ENCODE measurements at places on chromosomes 12 and 14.

GRCh38 chr12:47882781-47883546, 21.8 kb downstream of the VDR start:
- no peak for DNase-seq

- no peak for DNase-seq
Observed at GRCh38 chr14:74567219-74567618, 44.8 kb downstream of the LTBP2 start.

- peak; percentile 77 for DNase-seq
Observed at GRCh38 chr14:58638231-58639197, 752 bp downstream of the DACT1 start.

- no peak for DNase-seq
Observed at GRCh38 chr14:102277874-102278630, 26.9 kb downstream of the MOK start.

DNA sequence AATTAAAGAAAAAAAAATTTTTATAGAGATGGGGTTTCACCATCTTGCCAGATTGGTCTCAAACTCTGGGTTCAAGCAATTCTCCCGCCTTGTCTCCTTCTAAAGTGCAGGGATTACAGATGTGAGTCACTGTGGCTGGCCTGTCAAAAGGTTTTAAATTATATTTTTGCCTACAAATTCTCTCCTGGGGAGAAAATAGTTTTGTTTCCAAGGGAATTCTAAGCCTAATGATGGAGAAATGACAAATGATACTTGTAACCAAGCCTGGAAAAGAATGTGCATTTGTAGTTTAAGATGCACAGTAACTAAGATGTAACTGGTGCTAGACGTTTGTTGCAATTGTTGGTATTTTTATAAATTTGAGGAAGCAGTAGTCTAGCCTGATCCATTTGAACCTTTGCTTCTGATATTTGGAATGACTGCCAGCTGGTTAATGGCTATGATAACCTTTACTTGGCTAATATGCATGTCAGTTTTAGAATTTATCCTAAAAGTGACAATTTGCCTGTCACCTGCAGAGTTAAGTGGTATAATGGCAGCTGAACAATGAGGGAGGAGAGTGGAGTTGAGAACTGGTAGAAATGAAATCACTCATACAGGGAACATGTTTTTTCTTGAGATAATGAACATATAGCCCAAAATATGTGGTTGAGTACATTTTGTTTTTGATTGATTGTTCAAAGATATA, 148.0 kb downstream of the FUT8 start:
- no peak for DNase-seq

- DNase-seq = no peak
Observed at GRCh38 chr14:100865682-100866591, 37.6 kb downstream of the RTL1 start.

- DNase-seq = no peak
Observed at GRCh38 chr12:94178882-94179281, 30.5 kb downstream of the PLXNC1 start.

GRCh38 chr12:92928421-92928961, 604 bp downstream of the EEA1 start:
- DNase-seq = no peak

DNA sequence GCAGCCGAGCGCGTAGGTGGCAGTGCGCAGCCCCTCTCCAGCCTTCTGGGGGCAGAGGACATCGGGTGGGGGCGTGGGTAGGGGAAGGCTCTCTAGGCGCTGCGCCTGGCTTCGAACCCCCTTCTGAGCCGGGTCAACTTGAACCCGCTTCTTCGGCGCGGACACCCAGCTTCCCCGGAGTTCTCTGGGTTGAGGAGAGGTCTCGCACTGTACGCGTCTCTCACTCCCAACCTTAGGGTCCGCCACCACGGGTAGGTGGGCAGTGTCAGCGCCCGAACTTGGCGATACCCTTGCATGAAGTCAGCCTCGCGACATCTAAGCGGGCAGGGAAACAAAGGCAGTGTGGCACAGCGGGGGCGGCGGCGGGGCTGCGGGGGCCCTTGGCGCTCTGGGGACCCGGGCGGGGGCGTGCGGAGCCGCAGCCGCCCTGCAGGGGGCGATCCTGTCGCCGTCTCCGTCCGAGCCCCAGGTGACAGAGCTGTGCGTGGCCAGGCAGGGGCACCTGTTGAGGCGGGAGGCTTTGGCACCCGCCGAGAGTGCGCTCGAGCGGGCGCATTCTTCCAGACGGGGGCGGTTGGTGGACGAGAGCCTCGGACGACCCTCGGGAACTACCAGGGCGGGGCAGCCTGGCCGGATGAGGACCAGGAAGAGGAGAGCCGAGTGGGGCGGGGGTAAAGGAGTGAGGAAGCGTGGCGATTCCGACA, 1.1 kb downstream of the GALNT16 start:
- DNase-seq = no peak

DNA sequence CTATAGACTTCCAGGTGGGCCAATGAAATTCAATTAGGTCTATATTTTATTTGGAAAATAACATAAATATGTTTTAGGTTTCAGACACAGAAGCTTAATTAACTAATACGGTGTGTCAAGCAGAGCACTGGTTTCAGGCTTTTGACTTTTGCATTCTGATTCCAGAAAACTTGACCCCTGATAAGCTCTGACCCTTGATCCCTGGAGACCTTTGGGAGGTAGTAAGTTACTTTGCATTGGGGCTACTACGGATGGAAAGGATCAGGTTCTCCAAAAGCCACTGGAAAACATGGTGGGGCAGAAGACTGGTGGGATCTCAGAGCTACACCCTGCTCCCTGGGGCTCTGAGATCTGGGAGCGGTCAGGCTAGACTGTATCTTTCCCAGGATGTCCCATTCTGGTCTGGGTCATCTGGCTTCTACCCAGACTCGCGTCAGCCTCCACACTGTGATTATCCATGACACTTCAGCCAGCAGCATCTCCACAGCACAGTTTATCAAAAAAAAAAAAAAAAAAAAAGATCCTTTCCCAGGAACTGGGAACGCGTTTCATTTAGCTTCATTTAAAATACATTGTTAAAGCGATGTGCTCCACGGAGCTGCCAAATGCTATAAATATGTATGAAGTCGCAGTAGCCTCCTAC, 17.8 kb upstream of the EMP1 start:
- peak; percentile 74 for DNase-seq

DNA sequence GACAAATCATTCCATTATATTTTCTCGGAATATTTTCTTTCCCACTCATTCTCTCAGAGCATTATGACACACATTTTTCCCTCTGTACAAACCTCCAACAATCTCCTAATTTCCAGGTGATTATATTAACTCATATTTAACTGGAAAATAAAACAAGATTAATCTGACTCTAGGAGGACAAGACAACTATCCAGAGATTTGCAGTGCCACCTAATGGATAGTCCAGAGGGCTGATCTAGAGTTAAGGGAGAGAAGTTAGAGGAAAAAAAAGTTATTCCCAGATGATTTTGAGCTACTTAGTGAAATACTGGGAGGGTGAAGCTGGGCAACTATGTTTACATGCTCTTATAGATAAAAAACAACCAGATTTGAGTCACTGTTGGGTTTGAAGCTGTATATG, 161.7 kb downstream of the ALX1 start:
- no peak for DNase-seq

DNA sequence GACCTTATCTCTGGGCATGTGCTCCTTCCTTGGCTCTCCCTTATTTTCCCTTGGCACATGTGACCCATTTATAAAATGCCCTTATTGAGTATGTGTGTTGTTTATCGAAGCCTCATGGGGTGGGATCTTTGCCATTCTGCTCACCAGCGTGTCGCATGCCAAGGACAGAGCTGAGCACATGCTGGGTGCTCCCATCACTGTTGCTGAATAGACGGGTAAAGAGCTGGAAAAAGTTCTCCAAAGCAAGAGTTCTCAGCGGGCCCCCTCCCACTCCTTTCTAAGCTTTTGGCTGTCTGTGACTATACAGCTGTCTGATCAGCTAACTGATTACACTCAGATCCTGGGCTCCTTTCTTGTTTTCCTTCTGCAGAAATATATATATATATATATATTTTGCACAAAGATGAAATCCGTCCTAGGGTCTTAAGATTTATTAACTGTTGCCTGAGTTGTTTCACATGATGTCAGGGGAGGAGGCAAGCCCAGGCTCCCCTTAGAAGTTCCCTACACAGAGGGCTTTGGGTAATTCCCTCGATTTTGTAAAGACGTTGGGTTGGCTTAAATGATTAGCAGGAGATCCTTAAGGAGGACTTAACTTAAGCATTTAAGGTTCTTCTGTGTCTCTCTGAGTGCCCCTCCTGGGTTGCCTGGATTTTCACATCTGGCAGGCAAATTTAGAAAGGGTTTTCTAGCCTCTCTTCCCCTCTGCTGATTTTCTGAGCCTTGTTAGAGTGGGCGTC, 71.6 kb downstream of the TMEM132C start:
- DNase-seq = no peak

GRCh38 chr12:78726854-78727253, 137.7 kb upstream of the SYT1 start:
- no peak for DNase-seq

DNA sequence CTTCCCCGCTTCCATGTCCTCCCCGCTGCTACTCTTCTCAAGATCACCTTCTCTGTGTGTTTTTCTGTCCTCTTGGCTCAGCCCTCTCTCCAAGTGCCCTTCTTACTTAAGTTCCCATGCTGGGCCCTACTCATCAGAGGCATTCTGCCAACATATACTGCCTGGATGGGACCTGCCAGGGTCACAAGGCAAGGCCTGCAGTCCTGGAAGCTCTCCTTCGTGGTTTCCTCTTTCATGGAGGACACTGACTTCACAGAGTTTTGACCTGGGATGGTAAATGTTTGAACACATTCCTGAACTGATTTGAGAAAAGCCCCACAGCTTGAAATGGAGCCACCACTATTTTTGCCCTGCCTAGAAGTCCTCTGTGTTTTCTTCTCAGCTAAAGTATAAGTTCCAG, 140.9 kb downstream of the TMEM30B start:
- no peak for DNase-seq

GRCh38 chr14:101957406-101958234, 6.8 kb upstream of the DYNC1H1 start:
- DNase-seq = no peak

DNA sequence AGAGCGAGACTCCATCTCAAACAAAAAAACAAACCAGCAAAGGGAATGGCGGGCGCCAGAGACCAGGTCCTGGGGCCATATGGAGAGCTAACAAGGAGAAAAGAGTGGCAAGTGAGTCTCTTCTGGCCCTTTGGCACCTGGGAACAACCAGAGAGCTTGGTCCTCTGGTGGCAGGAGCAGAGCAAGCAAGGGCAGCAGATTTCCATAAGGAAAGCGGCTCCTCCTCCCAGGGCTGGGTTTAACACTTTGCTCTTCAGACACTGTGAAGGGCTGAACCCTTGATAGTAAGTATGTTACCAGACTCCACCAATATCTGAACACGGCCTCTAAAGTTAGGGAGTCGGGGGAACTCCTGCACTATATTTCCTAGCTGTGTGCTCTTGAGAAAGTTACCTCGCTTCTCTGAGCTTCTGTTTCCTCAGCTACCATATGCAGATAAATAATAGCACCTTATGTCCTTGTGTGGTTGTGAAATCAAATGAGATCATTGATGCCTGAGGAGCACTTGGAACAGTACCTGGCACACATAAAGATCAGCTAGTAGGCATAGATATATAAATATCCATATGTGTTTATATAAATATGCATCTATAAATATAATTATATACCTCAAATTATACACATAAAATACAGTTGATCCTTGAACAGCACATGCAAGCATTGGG, 33.4 kb upstream of the PLEKHG6 start:
- no peak for DNase-seq

DNA sequence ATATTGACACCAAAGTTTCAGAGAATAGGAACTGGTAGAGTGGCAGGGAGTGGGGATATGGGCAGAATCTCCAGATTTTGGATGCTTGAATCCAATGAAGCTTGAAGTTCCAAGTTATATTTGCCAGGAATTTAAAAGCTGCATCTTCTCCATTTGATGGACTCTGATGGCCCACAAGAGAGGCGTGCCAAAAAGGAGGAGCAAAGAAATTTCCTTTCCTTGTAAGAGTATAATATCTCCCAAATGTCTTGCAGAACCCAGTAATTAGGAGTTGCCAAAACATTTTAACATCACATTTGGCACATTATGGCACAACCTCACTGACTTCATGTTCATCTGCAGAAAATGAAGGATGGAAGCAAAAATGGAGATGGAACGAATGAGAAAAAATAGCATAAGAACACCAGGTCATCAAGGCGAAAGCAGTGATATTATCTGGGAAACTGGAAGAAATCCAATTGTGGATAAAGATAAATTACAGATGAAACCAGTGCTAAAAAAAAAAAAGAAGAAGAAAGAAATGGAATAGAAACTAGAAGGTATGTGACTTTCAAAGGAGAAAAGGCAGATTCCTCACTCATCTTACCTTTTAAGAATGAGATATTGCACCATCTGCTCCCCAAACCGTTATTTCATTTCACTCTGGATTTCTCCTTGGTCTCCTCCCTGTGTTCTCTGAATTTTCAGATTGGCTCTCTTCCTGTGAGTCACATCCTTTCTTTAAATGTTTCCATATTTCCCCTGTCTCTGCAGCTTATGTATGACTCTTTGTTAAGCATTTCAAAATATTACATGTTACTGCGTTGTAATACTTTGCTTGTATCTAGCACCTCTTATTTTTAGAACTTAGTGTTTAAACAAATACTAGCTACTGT, 13.5 kb upstream of the FLRT2 start:
- no peak for DNase-seq

DNA sequence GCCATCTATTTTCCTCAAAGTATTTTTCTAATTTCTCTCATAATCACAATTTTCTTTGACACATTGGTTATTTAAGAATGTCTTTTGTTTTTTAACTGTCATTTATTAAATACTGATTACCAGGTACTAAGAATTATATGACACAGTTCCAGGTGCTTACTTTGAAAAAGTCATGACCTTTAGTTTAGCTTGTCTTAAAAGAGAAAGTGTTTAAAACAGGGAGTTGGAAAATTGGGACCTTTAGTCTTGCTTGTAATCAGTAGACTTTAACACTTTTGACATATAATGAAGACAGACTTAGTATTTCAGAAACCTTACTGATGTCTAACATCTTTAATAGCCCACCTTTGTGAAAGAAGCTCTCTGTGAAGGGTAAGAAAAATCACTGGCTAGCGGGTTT, 19.2 kb downstream of the CREBL2 start:
- no peak for DNase-seq

DNA sequence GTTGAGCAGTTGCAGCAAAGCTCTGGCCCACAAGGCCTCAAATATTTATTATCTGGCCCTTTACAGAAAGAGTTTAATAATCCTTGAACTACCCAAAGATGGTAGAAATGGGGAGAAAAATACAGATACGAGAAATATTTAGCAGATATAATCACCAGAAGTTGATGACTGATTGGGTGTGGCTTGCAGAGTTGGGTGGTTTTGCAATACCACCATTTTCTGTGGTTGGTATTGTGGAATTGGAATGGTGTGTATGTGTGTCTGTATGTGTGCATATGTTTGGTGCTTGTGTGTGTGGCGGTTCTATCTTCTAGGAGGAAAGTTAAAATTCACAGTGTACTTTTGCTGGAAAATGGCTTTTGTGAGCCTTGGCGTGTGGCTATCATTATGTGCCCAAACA, 85.4 kb upstream of the MANSC4 start:
- DNase-seq = no peak

- DNase-seq = no peak
Observed at GRCh38 chr12:8615206-8615605, 2.5 kb upstream of the AICDA start.

GRCh38 chr14:67515386-67516079, 17.6 kb upstream of the PLEKHH1 start:
- no peak for DNase-seq

- no peak for DNase-seq
Observed at GRCh38 chr14:37585971-37586796, 8.9 kb downstream of the FOXA1 start.
